ENCODE measurements at places on chromosomes 11 and 22.

DNA sequence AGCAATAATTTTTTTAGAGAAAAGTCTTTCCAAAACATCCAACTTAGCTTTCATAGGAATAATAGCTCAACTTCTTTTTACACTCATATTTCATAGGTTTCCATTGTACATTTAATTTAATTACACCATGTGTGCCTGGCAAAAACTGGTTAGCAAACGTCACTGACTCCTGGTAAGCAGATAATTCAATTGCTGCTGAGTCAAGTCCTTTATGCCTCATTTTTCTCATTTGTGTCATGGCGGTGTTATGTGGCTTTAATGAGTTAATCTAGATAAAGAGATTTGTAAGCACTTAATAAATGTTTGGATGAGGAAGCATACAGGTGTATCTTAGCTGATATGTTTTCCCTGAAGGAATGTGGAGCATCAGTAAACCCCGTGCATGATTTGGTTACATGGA, 41.2 kb upstream of the PAK1 start:
- no peak for DNase-seq

DNA sequence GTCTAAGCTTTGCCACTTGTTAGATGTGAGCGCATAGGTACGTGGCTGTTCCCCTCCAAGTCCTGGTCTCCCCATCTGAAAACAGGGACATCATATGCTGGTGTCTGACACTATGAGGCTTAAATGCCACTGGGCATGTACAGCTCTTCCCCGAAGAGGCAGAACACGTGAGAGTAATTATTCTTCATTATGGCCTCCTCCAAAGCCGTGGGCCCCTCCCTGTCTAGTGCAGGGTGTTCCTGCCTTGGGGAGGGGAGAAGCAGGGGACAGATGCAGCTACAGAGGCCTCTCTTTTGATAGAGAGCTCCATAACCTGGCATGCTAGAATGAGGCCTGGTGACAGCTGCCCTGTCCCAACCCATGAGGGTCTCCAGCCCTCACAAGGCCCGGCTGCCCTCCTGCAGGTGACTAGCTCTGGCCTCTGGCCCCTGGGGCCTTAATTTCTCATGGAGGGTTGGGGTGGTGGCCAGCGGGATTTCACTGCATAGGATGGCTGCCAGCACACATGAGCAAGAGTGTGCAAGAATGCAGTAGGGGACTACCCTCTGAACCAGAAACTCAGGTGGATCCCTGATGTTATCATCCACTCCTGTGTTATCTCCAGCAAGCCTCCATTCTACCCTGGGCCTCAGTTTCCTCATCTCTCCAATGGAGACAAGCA, 334.6 kb downstream of the MN1 start:
- no peak for DNase-seq

- no peak for DNase-seq
These were observed 292.0 kb downstream of the NTM start for GRCh38 chr11:131662317-131662972.

DNA sequence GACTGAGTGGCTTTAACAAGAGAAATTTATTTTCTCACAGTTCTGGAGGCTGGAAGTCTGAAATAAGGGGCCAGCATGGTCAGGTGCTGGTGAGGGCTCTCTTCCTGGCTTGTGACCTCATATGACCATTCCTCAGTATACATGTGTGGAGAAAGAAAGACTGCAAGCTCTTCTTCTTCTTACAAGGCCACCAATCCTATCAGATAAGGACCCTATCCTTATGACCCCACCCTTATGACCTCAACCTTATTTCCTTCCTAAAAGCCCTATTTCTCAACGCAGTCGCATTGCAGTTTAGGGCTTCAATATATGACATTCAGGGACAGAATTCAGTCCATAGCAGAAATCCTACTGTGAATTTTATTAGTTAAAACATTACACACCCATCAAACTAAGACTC, 124.4 kb upstream of the RAG2 start:
- no peak for DNase-seq

GRCh38 chr22:39946503-39947219, 13.5 kb upstream of the TMA7B start:
- no peak for DNase-seq

GRCh38 chr22:45092644-45093043, 71.1 kb upstream of the NUP50 start:
- no peak for DNase-seq

- no peak for DNase-seq
These were observed 112.7 kb downstream of the FAR1 start for GRCh38 chr11:13781153-13781552.

- DNase-seq: no peak
These were observed 608.2 kb downstream of the TBC1D22A start for GRCh38 chr22:47370448-47371262.

- no peak for DNase-seq
These were observed 537.6 kb downstream of the BRD1 start for GRCh38 chr22:49289822-49290679.

GRCh38 chr11:62427630-62428233, 8.9 kb downstream of the SCGB1A1 start:
- peak; percentile 82 for DNase-seq

DNA sequence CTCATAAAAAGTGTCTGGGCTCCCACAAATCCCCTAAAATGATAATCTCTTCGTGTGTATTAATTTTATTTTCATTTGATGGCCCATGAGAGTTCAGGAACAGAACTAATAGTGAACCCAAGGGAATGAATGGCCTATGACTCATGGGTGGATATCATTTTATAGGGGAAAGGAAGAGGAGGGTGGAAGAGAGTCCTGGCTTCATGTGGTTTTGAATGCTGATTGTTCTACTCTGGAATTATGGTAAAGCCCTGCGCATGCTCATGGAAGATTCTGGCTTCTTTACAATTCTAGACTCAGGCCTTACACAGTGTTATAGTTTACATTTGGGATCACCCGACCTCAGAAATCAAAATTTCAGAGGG, 35.2 kb downstream of the MAML2 start:
- no peak for DNase-seq

- DNase-seq: no peak
These were observed 24.0 kb downstream of the PAX6 start for GRCh38 chr11:31786996-31787685.

DNA sequence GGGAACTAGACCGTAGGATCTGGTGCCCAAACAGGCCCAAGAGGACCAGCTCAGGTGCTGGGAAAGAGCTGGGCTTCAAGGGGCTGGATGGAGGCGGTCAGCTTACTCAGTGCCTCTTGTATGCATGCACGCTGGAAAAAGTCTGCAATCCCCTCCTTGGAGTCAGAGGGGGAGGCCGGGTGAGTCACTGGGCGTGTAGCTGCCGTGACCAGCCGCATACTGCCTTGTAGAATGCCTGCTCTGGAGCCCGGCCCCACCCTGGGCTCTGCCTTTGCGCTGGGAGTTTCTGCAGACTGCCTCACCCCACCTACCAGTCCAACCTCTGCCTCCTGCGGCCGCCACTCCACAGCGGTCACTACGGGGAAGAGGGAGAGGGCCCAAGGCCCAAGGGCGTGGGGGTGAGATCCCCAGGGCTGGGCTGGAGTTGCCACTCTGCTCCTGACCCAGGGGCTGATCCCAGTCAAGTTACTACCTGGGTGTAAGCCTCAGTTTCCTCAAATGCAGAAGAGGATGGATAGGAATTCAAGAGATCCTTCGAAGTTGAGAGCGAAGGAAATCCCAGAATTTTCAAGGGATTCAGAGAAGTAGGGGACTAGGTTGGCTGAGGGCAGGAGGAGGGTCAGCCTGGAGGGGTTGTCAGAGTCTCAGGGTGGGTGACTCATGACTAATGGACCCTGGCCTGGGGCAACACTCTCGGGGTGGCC, 4.2 kb downstream of the MRGPRF start:
- no peak for DNase-seq

- peak; percentile 4 for DNase-seq
These were observed 277.2 kb upstream of the PLET1 start for GRCh38 chr11:112537846-112538330.

GRCh38 chr11:12235553-12235946, 125.2 kb downstream of the MICAL2 start:
- DNase-seq: no peak

GRCh38 chr11:106076171-106076918, 802 bp downstream of the KBTBD3 start:
- DNase-seq: no peak

DNA sequence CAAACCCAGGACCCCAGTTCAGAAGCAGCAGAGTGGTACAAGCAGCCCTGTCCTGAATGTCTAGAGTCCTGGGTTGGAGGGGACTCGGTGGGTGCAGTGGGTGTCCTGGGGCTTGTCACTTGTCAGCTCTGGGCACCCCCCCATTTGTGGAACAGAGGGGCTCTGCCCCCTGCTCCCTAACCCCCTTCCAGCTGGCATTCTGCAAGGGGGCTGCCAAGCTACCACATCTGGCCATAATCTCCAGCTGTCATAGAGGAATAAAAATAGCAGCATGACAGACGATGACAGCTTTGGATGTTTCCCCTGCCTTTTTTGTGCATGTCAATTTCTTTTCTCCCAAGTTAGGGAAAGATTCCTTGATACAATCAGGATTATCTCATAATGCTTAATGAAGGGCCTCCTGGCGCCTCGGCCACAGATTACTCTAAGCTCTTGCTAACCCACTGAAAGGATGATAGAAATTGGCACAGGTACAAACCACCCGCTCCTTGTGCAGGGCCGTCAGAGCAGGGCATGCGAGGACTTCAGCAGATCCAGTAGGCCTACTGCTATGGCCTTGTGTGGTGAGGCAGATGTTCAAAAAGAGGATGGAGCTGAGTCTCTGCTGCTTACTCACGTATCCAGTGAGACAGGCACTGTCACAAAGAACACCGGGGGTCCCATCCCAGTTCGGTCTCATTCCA, 83.0 kb downstream of the ISX start:
- DNase-seq: no peak

DNA sequence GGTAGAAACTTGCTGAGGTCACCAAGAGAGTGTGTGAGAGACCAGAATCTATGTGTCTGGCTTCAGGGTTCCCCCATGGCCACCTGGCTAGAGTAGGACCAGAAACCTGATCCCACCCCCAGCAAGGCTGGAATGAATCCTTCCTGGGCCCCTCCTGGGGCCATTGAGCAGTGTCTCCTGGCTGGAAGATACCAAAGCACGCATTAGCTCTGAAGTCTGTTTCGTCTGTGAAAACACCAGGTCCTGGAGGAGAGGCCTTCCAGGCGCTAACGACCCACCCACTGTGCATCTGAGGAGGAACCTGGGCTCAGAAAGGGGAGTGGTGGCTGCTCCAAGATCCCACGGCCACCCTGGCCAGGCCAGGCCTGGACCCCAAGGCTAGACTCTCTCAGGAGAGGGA, 15.5 kb upstream of the TSKU start:
- DNase-seq: no peak

DNA sequence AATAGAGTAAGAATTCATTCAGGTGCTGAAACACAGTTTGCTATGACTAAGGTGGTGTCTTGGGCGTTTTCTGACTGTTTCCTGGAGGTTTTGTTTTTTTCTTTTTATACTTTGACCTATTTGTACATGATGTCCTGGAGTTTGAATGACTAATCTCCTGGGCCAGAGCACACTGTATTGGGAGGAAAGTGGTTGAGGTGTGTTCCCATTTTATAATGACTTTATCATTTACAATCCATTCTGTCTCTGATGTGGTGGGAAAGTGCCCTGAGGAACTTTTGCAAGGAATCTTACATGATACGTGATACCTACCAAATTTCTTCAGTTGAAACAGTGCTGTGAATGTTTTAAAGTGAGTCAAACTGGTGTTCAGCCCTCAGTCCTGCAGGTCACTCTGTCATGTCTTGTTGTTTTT, 80.8 kb downstream of the TNRC6B start:
- DNase-seq: peak; percentile 44

DNA sequence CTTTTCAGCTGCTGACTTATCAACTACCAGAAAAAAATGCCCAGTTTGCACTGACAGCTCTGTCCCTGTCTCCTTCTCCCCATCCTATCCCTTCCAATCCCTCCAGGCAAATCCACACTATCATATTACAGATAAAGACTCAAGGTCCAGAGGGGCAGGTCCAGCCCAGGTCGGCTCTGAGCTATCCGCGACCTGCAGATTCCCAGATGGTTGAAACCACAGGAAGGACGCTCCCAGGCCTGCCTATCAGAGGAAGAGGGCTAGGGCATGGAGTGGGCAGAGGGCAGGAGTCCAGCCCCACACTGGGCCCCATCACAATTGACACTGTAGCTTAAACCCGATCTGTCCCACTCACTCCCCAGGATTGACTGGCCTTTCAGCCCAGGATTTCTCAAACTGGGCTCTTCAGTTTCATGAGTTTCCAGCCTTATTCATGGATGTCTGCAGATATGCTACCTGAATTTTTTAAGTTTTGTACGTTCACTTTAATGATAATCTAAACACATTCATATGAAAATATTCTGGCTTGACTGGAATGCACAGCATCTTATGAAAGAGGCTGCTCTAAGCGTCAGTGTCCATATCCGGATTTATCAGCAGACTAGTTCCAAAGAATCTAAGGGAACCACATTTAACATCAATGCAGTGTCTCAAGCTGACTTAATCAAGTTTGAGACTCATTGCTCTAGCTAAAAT, 16.4 kb upstream of the FCHSD2 start:
- no peak for DNase-seq

DNA sequence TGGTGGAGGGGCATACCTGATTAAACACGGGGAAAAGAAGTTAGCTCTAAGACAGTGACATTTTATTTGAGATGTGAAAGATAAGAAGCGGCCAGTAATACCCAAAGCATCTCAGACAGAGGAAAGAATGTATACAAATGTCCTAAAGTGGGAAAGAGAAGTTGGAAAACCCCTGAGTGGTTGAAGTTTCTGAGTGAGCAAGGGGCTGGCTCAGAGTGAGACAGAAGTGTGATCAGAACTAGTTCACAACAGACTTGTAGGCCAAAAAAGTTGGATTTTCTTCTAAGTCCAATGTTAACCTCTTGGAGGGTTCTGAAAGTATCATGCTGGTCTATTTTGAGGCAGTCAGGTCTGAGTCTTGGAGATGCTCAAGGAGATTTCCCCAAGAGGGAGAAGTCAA, 608.7 kb downstream of the SOX6 start:
- DNase-seq: no peak

GRCh38 chr11:86559311-86559945, 113.0 kb downstream of the ME3 start:
- no peak for DNase-seq

DNA sequence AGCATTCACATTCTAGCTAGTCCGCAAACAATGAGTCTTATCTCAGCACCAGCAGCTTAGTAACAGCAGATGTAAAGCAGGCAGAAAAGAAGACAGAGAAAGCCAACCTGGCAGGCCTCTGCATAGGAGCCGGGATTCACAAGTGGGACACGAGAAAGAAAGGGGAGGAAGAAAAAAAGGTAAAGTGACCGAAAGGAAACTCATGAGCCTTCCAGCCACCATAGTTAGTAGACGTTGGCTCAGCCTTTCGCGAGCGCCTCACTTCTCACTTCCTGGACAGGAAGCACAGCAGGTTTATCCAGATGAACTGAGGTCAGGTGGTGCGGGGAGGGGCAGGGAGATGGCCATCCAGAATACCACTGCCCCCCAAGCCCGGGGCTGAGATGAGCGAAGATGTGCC, 19.7 kb upstream of the KAT5 start:
- no peak for DNase-seq

DNA sequence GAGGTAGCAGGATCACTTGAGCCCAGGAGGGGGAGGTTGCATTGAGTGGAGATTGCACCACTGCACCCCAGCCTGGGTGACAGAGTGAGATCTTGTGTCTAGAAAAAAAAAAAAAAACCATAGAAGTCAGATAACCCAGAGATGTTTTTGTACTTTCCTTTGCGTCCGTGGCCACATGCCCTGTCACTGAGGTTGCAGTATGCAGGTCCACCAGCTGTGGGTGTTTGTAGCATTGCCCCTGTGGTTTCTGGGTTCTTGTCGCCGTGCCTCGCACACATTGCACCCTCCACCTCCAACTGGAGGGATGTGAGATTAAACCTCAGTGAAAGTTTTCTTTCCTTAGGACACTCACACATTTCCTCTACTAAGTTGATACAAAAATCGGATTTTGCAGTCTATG, 70.3 kb downstream of the TNRC6B start:
- DNase-seq: peak; percentile 65

GRCh38 chr11:76810151-76810853, 27.1 kb downstream of the TSKU start:
- peak; percentile 64 for DNase-seq

All from activated CD4-positive, alpha-beta T cell treated with anti-CD3 and anti-CD28 coated beads, Interleukin-2, Interleukin-6, amounts not matched to agents 100 ng/mL and 50 ng/mL, durations not matched to agents 16 hours and 8 hours (primary cell).